Ovary (tissue), 10 donors: ENCODE measurements at places on chromosomes 2 and 18. TPM values are rescaled to one million over a fixed set of nuclear protein-coding genes. Genes with fewer than 3 reads are reported as not detected.
A peak's percentile ranks its signal among the peaks of the same experiment; 100 is the strongest.

The TMEM163 gene
- 1.0 TPM for polyA plus RNA-seq

The AMMECR1L gene
- 8.9 TPM for polyA plus RNA-seq

The GALNT3 gene
- polyA plus RNA-seq, result 5.2 TPM

The TRABD2A gene
- polyA plus RNA-seq, result 33.3 TPM

The SLC4A5 gene
- polyA plus RNA-seq, result 1.1 TPM

The FAM228A gene
- 2.0 TPM for polyA plus RNA-seq

The ZSWIM2 gene
- not detected for polyA plus RNA-seq

DNA sequence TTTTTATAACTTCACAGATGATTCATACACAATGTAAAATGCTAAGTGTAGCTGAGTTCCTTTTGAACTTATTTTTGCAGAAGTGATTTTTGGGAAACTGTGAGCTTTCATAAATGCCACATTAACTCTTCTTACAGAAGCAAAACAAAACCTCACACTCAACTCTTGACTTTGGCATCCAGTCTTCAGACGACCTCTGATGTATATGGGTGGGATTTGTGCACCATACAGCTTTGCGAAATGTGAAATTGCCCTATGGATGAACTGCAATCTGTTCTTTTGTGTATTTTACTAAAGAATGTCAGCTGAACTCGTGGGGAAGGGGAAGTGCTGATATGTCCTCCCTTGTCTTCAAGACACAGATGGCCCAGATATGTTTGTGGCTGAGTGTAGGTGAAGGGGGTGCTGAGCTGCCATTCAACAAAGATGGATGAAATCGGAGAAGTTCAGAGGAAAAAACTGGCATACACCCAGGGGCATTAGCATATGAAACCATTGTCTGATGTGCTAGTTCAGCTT is 218.3 kb downstream of the PTGR3 start:
- H3K36me3 ChIP-seq, result no peaks in the 10 kb centered on the region
- no peak overlapping the region for H3K27ac ChIP-seq
- no peak overlapping the region for H3K4me3 ChIP-seq
- DNase-seq, result no peak
- H3K4me1 ChIP-seq, result no peaks in the 10 kb centered on the region

DNA sequence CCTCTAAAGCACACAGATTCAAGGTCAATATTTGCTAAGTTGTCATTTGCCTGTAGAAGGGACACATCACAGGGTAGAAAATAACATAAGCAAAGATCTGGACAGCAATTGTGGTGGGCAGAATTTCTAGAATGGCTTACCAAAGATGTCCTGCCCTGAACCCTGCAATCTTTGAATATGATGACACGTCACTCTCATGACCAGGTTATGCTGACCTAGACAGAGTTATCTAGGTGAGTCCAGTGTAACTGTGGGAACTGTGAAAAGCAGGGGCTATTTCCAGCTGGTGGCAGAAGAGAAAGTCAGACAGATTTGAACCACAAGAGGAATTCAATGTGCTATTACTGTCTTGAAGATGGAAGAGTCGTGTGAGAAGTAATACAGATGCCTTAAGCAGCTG is 112.3 kb upstream of the CNGA3 start:
- no peak overlapping the region for H3K27ac ChIP-seq
- no peak overlapping the region for H3K4me3 ChIP-seq
- peaks cover 2% of the 10 kb centered on the region for H3K4me1 ChIP-seq

- no peaks in the 10 kb centered on the region for H3K27me3 ChIP-seq
- no peak overlapping the region for H3K4me3 ChIP-seq
- H3K36me3 ChIP-seq, result peaks cover 3% of the 10 kb centered on the region
- no peak overlapping the region for H3K27ac ChIP-seq
These were observed 32.2 kb downstream of the SH3YL1 start for GRCh38 chr2:231521-232185.

- no peak overlapping the region for H3K4me3 ChIP-seq
- H3K27ac ChIP-seq, result no peak overlapping the region
- H3K27me3 ChIP-seq, result no peaks in the 10 kb centered on the region
- H3K4me1 ChIP-seq, result no peaks in the 10 kb centered on the region
These were observed 110.1 kb downstream of the MREG start for GRCh38 chr2:215903203-215903602.

DNA sequence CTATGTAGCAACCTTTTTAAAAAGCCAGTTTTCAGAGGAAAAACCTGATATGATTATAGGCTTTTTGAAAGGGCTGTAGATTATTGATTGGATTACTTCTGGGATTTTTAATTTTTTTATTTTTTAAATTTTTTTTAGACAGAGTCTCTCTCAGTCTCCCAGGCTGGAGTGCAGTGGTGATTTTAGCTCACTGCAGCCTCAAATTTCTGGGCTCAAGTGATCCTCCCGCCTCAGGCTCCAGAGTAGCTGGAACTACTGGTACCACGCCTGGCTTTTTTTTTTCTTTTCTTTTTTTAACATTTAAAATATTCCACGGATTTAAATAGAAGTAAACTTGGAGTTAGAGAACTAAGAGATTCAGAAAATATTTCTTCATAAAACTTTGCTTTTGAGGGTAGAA is 1.2 kb downstream of the MRPL19 start:
- H3K36me3 ChIP-seq, result no peaks in the 10 kb centered on the region
- H3K27ac ChIP-seq, result no peak overlapping the region
- H3K4me1 ChIP-seq, result no peaks in the 10 kb centered on the region
- H3K4me3 ChIP-seq, result no peak overlapping the region
- H3K27me3 ChIP-seq, result no peaks in the 10 kb centered on the region

- no peaks in the 10 kb centered on the region for H3K36me3 ChIP-seq
- no peaks in the 10 kb centered on the region for H3K4me1 ChIP-seq
- no peak overlapping the region for H3K4me3 ChIP-seq
- no peak overlapping the region for H3K27ac ChIP-seq
- H3K27me3 ChIP-seq, result no peaks in the 10 kb centered on the region
- DNase-seq, result no peak
These were observed 64.9 kb upstream of the ZSWIM2 start for GRCh38 chr2:186913870-186914269.

DNA sequence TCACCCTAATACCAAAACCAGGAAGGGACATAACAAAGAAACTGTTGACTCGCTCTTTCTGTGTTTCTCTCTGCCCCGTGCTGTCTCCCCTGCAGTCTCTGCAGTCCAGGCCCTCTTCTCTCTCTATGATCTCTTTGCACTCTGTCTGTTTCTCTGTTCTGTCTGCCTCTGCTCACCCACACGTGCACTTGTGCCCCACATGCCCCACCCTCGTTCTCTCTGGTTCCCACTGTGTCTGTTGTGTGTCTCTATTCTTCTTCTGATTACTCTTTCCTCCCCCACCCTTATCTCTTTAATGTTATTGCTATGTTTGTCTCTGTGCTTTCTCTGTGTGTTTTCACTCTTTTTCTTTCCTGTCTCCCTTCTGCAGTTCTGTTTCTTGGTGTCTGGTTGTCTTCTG is 54.0 kb downstream of the NAT8 start:
- peak; percentile 61 for DNase-seq
- H3K27ac ChIP-seq, result peak overlapping the region; percentile 21
- no peaks in the 10 kb centered on the region for H3K36me3 ChIP-seq
- peaks cover 7% of the 10 kb centered on the region for H3K4me1 ChIP-seq
- no peaks in the 10 kb centered on the region for H3K27me3 ChIP-seq

GRCh38 chr2:120700659-120701058 is 35.0 kb upstream of the GLI2 start:
- DNase-seq, result no peak
- no peaks in the 10 kb centered on the region for H3K27me3 ChIP-seq
- no peak overlapping the region for H3K27ac ChIP-seq

GRCh38 chr2:232369126-232369951 is 9.2 kb upstream of the ALPP start:
- H3K4me3 ChIP-seq, result no peak overlapping the region
- H3K36me3 ChIP-seq, result no peaks in the 10 kb centered on the region
- H3K27ac ChIP-seq, result no peak overlapping the region
- H3K4me1 ChIP-seq, result no peaks in the 10 kb centered on the region
- DNase-seq, result peak; percentile 17

- H3K4me3 ChIP-seq, result no peak overlapping the region
- DNase-seq, result no peak
- H3K27me3 ChIP-seq, result no peaks in the 10 kb centered on the region
These were observed 472.0 kb upstream of the ETAA1 start for GRCh38 chr2:66925128-66925527.

GRCh38 chr18:68447286-68447685 is 267.6 kb downstream of the TMX3 start:
- H3K36me3 ChIP-seq, result no peaks in the 10 kb centered on the region
- no peak overlapping the region for H3K4me3 ChIP-seq
- no peaks in the 10 kb centered on the region for H3K4me1 ChIP-seq
- DNase-seq, result no peak
- H3K27ac ChIP-seq, result no peak overlapping the region

GRCh38 chr2:16899958-16900357 is 234.3 kb upstream of the CYRIA start:
- H3K36me3 ChIP-seq, result no peaks in the 10 kb centered on the region
- H3K27ac ChIP-seq, result no peak overlapping the region
- no peak for DNase-seq
- no peaks in the 10 kb centered on the region for H3K27me3 ChIP-seq
- H3K4me1 ChIP-seq, result no peaks in the 10 kb centered on the region

GRCh38 chr2:190879474-190880377 is 895 bp upstream of the GLS start:
- peak; percentile 12 for DNase-seq
- H3K4me1 ChIP-seq, result peaks cover 3% of the 10 kb centered on the region
- H3K4me3 ChIP-seq, result peak overlapping the region; percentile 96
- H3K36me3 ChIP-seq, result no peaks in the 10 kb centered on the region

DNA sequence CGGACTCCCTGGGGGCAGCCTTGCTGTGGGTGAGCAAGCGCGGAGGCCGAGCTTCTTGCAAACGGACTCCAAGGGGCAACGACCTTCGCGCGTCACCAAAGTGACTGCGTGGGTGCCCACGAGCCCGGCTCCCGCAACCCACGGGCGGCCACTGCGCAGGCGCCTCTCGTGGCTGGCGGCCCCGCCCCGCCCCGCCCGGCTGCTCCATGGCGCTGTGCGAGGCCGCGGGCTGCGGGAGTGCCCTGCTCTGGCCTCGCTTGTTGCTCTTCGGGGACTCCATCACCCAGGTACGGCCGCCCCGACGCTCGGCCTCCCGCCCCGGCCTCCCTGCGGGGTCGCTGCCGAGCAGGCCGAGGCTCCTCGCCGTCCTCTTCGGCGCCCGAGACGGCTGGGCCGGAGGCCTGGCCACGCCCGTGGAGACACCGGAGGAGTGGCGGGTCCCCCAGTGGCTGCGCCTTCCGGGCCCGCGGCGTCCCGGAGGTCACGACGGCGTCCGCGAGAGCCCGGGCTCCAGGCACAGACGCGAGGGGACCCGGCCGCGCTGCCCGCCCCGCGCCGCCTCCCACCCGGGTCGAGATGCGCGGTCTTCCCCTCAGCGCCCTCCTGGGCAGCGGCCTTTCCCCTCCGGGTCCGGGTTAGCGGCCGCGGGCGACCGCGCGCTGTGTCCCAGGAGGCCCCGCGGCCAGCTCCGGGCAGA is at the start of gene IAH1:
IAH1 (plus strand) TSS at position 191 of the 697 bp plus-strand sequence; CDS start at position 207, 16 bp downstream.
- DNase-seq, result peak; percentile 71
- peaks cover 4% of the 10 kb centered on the region for H3K4me1 ChIP-seq
- H3K4me3 ChIP-seq, result peak within 1 kb of the TSS; percentile 72
- peak within 1 kb of the TSS; percentile 82 for H3K27ac ChIP-seq

DNA sequence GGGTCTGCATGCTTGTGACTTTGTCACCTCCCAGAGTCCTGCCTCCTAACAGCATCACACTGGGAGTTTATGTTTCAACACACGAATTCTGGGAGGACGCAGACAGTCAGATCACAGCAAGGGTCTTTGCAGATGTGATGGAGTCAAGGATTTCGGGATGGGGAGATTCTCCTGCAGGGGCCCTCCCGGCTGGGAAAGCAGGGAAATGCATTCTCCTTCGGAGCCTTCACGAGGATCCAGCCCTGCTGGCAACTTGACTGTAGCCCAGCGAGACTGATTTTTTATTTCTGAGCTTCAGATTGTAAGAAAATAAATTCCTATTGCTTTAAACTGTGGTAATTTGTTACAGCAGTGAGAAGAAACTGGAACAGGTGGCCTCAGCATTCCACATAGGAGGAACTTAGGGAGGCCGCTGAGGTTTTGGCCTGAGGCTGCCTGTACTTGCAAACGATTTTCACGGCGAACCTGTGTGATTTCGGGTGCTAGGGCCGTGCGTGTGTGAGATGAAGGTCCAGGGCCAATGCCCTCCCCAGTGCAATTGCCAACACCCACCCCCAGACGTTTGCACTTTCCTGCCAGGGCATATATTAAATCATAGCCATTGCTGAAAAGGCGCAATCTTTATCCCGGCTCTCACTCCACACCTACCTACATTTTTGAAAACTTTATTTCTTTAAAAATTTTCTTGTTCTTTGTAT is 79.8 kb downstream of the ASB1 start:
- no peak overlapping the region for H3K27ac ChIP-seq
- DNase-seq, result no peak
- H3K4me1 ChIP-seq, result no peaks in the 10 kb centered on the region
- no peaks in the 10 kb centered on the region for H3K27me3 ChIP-seq
- H3K4me3 ChIP-seq, result no peak overlapping the region

DNA sequence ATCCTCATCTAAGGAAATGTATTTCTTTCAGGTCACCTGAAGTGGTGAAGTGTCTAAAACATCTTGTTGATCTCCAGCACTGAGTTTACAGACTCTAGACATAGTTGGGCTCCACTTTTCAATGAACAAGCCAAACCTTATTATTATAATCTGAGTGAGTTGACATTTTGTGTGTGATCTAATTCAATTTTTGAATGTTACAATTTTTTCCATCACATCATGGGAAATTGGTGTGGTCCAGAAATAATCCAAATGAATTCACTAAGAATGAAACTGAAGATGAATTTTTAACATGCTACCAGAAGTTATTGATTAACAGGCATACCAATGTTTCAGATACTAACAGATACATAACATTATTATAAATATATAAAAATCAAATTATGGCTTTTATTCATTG is 75.6 kb upstream of the EFEMP1 start:
- H3K4me1 ChIP-seq, result no peaks in the 10 kb centered on the region
- no peaks in the 10 kb centered on the region for H3K27me3 ChIP-seq
- DNase-seq, result no peak
- H3K4me3 ChIP-seq, result no peak overlapping the region
- H3K27ac ChIP-seq, result no peak overlapping the region
- no peaks in the 10 kb centered on the region for H3K36me3 ChIP-seq

- no peaks in the 10 kb centered on the region for H3K36me3 ChIP-seq
- DNase-seq, result no peak
These were observed 122.8 kb downstream of the MYO5B start for GRCh38 chr18:50072146-50072545.

- no peak overlapping the region for H3K27ac ChIP-seq
- H3K4me3 ChIP-seq, result no peak overlapping the region
- no peaks in the 10 kb centered on the region for H3K27me3 ChIP-seq
- H3K36me3 ChIP-seq, result no peaks in the 10 kb centered on the region
- no peak for DNase-seq
These were observed 56.8 kb downstream of the ASXL2 start for GRCh38 chr2:25821225-25822056.
